Hippocampal formation (tissue), 2 donors: ENCODE measurements at places on chromosomes 5 and 9.

DNA sequence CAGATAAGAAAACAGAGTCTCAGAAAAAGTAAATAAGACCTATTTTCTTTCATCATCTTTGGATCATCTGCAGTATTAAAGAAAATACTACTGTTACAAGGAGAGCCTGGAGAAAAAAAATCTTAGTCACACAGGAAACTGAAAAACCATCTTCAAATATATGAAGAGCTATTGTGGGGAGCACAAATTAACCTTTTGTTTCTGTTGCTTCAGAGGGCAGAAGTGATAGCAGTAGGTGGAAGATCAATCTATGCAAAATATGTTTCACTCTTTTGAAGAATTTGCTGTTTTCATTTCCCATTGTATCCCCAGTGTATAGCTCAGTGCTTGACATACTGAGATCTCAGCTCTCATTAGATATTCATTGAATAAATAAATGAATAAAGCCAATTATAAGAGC lies 13.1 kb upstream of the CEMIP2 start:
- DNase-seq, result no peak

DNA sequence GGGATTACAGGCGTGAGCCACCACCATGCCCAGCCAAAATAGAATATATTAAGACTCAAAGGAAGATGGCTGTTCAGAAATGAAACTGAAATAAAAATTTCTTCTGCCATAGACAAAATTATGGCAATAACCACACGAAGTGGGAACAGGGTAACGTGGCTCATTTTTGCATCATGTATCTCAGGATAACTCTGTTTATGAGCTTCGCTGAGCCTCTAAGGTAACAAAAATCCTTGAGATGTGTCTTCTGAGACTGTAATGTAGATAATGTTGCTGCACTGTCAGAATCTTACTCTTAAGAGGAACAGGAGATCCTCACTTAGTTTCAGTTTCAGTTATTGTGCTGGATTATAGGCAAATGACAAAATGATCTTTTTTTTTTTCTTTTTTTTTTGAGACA lies 153.8 kb downstream of the GOLPH3 start:
- no peak for DNase-seq

- no peak for DNase-seq
Measured at GRCh38 chr5:73544429-73545402, 20.7 kb downstream of the ANKRA2 start.

DNA sequence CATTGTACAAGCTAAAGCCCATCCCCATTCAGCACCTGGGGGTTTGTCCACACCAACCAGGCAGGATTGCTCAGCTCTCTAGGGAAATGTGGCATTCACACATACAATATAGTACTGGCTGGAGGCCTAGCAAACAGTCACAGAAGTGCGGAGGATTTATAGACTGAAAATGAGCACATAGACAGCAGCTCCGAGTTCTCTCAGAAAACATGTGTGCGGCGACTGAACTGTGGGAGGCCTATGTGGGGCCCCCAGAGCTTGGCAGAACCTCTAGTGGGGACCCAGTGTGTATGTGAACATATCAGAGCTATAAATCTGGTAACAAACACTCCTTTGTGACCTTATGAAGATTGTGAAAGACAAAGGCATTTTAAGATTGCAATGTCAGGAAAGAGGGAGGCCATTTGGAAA lies 431.1 kb downstream of the DTWD2 start:
- DNase-seq, result no peak

DNA sequence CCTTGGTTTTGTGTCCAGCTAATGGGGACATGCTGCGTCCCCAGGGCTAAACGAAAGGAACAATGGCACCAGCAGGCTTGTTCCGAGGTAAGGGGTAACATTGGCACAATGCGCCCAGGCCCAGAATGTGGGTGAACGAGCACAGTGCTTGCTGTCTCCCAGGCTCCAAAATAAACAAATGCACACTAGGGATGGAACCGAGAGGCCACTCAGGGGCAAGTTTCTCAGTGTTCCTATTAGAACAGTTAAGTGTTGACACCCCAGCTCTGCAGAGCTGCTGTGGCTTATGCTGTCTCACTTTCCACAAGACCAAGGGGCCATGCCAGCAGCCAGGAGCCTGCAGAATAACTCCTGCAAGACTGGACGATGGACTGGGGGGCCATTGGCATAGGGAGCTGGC lies 492.4 kb downstream of the GADD45G start:
- no peak for DNase-seq

GRCh38 chr9:129254566-129255287 lies 76.7 kb upstream of the IER5L start:
- no peak for DNase-seq

DNA sequence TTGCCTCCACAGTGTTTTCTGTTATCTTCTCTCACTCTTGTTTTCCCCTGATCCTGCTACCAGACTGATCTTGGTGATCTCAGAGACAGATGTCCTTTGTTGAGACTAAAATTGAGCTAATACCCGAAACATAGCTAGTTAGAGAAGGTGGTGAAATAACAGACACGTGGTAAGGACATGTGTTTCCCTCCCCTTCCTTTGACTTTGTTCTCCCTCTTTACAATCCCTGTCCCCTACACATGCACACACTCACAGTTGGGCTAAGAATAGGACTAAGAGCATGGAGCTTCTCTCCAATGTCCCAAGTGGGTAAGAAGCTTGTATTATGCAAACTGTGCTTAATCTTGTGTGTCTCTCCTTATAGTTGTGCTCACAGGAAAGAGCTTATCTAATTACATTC lies 1603.0 kb upstream of the C9orf72 start:
- DNase-seq, result no peak
